ENCODE measurements at places on chromosomes 11 and 22. TPM values are rescaled to one million over a fixed set of nuclear protein-coding genes. Genes with fewer than 3 reads are reported as not detected.

POGLUT3 gene
- total RNA-seq, result 37.2 TPM

TSSK2 gene
- total RNA-seq, result not detected

OMP gene
- total RNA-seq, result not detected

APOBEC3A gene
- total RNA-seq, result not detected

ZC3H12C gene
- 6.4 TPM for total RNA-seq

RIMBP3B gene
- 0.89 TPM for total RNA-seq

ACER3 gene
- total RNA-seq, result 13.9 TPM

F2 gene
- total RNA-seq, result not detected

APLNR gene
- not detected for total RNA-seq

MYOD1 gene
- not detected for total RNA-seq

MTFP1 gene
- total RNA-seq, result 48.6 TPM

GRAMD1B gene
- total RNA-seq, result 6.8 TPM

B4GALNT4 gene
- not detected for total RNA-seq

BRSK2 gene
- 0.06 TPM for total RNA-seq

MCAM gene
- 358 TPM for total RNA-seq

OR6T1 gene
- total RNA-seq, result not detected

C22orf42 gene
- not detected for total RNA-seq

NFAM1 gene
- not detected for total RNA-seq

OR8B4 gene
- not detected for total RNA-seq

ABCG4 gene
- 0.05 TPM for total RNA-seq

VPREB1 gene
- total RNA-seq, result not detected

OR52E8 gene
- total RNA-seq, result not detected

MACROD1 gene
- total RNA-seq, result 22.6 TPM

PCNX3 gene
- 39.7 TPM for total RNA-seq

APOA5 gene
- total RNA-seq, result not detected

CCDC116 gene
- not detected for total RNA-seq

BBOX1 gene
- total RNA-seq, result not detected

BTG4 gene
- total RNA-seq, result not detected

LRRN4CL gene
- 0.85 TPM for total RNA-seq

LARGE1 gene
- total RNA-seq, result 24.8 TPM

PHOX2A gene
- not detected for total RNA-seq

LARGE2 gene
- total RNA-seq, result not detected

SCN2B gene
- total RNA-seq, result not detected

CBLIF gene
- total RNA-seq, result not detected

CD81 gene
- total RNA-seq, result 219 TPM

SMTNL1 gene
- total RNA-seq, result not detected

KDM4E gene
- total RNA-seq, result not detected

MRGPRE gene
- not detected for total RNA-seq

MMP7 gene
- total RNA-seq, result not detected

CHRDL2 gene
- total RNA-seq, result not detected

RAG1 gene
- total RNA-seq, result 0.45 TPM

OSBPL5 gene
- 46.0 TPM for total RNA-seq

CXCR5 gene
- total RNA-seq, result not detected

PDE2A gene
- total RNA-seq, result not detected

HEPHL1 gene
- total RNA-seq, result not detected

SLC5A1 gene
- not detected for total RNA-seq

XKR3 gene
- not detected for total RNA-seq

KCNK4 gene
- 0.31 TPM for total RNA-seq

CASP4 gene
- 75.6 TPM for total RNA-seq

SOX10 gene
- not detected for total RNA-seq

PAX6 gene
- 2.9 TPM for total RNA-seq

CCDC34 gene
- 26.9 TPM for total RNA-seq

GSTP1 gene
- total RNA-seq, result 2,720 TPM

FAM181B gene
- total RNA-seq, result 1.2 TPM

CCDC15 gene
- total RNA-seq, result 2.2 TPM

NOX4 gene
- 3.9 TPM for total RNA-seq

KCNC1 gene
- total RNA-seq, result not detected

SCGB1C1 gene
- not detected for total RNA-seq

MAJIN gene
- total RNA-seq, result not detected

All from SJSA1 (cell line).